ENCODE measurements at places on chromosomes 5 and 9.

GRCh38 chr5:126883564-126884245, 106.8 kb downstream of the LMNB1 start:
- DNase-seq: no peak

- no peak for DNase-seq
Observed at GRCh38 chr9:115289757-115290208, 171.8 kb upstream of the TNC start.

DNA sequence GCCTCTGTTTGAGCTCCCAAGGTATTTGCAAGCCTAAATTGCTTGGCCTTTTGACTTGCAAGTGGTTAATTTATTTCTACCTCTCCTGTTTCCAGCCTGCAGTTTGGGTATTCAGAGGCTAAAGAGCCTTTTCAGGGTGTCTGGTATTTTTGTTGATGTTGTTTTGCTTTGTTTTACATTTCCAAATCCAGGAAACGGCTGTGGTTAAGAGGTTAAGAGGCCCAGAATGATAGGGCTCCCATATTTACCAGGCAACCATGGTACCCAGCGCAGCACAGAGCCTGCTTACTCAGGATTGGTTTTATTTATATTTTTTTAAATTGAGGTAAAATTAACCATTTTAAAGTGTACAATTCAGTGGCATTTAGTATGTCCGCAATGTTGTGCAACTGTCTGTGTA, 92.1 kb downstream of the PDZD2 start:
- DNase-seq: no peak

DNA sequence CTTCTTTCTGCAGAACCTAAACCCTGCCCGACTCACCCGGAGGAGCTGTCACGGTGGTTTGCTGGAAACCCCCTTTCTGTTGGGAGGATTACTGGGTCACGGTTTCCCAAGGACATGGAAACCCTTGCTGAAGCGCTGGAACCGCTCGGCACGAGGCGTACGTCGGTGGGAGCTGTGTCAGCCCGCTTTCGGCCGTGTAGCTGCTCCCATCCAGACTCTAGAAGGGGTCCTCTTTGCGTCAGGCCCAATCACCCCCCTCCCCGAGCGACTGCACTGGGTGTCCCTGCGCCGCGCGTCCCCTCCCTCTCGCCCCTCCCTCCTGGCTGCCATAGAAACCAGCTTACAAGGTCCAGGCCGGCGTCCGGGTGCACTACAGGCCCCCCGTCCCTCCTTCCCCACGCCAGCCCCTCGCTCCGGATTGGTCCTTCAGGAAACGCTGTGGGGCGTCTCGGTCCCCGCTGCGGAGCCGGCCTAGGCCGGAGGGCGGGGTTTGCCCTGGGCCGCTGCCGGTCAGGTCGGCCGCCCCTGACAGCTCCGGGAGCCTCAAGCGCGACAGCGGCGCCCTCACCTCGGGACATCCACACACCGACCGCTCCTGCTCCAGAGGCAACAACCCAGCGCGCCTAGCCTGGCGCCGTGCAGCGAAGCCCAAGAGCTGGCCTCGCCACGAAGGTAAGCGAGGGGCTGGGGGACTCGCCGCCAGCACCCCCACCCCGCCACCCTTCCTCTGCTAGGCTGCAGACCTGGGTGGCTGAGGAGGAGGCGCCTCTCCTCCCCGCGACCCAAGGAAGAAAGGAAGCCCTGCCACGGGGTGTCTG, at the start of gene NIM1K:
Gene NIM1K, plus strand, starts transcription at position 486 of the 818 bp plus-strand sequence. CDS start 53,551 bp downstream, outside the sequence.
- DNase-seq: peak; percentile 53

GRCh38 chr5:31581498-31582099, 49.5 kb downstream of the C5orf22 start:
- DNase-seq: no peak

DNA sequence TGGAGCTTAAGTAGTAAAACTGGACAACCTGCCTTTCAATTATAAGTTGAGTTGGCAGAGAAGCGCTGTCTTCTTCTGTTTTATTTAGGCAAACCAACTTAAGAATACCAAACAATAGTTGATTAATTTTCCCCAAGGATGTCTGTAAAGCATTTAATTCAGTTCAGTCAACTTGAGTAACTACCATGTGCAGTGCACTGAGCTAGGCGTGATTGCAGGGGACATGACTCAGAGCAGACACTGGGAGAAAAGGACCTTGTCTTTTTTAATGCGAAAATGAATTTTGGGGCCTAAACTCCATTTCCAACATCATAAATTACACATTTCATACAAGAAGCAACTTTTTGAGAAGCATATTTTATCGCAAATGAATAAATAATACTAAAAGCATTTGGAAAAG, 66.3 kb downstream of the FBXL7 start:
- no peak for DNase-seq

DNA sequence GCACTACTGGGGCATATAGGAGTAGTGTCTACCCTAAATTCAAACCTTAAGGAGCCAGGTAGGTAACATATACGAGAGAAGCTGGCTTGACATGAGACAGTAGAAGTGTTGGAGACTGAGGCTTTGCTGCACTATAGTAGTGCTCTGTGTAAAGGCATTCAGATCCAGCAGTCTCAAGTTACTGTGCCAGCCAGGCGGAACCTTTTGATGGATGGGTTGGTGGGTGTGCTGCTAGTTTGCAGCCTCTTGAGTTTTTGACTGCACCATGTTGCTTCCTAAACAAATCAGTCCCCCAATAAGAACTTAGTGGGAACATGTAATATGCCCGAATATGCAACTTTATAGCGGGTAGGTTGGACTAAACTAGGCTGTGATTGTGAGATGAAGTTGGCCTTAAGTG, 1.5 kb downstream of the CLTA start:
- no peak for DNase-seq

- DNase-seq: no peak
Observed at GRCh38 chr9:71858102-71858798, 52.7 kb downstream of the ABHD17B start.

DNA sequence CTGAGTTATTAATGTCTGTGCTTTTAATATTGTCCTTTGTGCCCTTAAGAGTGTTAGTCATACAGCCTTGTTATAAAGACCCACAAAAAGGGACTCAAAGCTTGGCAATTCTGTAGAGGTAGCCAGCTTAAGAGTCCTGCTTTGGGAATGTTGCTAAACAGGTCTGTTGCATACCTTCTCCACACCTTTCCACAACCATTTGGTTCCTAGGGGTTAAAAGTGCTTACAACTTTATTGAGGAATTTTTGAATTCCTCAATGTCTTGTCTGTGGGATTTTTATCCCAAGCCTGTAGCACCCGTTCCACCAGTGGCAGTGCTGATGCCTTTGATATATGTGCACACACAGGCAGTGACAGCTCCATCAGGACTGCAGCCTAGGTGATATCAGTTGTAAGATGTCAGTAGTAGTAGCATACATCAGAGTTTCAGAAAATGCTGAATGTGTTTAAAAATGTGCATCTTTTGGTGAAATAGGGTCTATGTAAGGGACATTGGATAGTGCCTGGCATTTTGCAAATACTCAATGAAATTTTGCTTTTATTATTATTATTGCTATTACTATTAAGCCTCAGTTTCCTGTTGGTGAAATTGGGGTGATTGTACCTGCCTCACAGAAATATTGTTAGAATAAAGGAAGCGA, 68.5 kb downstream of the WWC1 start:
- DNase-seq: no peak

GRCh38 chr9:92163276-92163675, 48.1 kb upstream of the SPTLC1 start:
- no peak for DNase-seq

DNA sequence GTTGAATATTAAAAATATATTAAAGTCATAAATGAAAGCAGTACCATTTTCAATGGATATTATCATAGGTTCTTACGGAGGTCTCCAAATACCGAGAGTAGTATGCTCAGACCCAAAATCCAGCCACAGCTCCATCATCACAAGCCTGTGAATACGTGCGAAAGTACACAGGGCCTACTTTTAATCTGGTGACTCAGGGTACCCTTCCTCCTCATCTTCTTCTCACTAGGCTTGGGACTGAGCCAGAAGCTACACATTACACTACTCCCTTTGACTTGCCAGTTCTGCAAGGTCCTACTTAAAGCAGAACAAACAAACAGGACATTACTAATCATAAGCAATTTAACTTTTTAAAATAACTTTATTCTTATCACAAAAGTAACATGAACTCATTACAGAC, 7.6 kb upstream of the RIC1 start:
- no peak for DNase-seq

- no peak for DNase-seq
Observed at GRCh38 chr9:108160706-108161355, 671.3 kb upstream of the KLF4 start.

- no peak for DNase-seq
Observed at GRCh38 chr5:115170929-115171510, 1.3 kb upstream of the TRIM36 start.

GRCh38 chr9:117405950-117406705, 8.7 kb downstream of the ASTN2 start:
- DNase-seq: no peak

- DNase-seq: no peak
Observed at GRCh38 chr5:159878988-159879471, 37.3 kb upstream of the ADRA1B start.

DNA sequence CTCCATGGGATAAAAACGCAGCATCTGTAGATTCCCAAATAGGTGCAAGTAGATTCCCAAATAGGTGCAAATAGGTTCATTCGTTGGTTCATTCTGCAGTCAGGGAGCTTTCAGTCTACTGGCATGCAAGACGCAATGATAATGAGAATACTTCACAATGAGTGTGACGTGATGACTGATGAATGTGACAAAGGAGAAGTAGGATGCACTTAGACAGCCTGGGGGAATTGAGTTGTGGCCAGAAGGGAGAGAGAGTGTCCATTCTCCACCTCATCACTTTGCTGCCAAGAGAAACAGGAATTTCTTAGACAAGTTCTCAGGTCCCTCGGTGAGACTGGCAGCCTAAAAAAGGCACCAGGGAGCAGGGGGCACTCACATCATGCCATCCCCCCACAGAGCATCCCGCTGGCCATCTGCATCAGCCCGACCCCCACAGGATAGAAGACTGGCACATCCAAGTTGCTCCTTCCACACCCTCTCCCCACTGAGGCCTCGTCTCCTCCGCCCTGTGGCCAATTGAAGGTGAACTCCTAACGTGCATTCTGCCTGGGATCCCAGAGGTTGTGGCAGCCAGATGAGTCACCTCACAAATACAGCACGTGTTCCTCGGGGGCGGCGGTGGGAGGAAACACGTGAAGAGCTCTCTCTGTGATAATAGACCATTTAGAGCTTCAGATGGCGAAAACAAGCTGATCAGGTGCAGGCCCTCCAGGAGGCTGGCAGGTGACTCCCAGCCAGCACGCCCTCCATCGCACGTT, 19.9 kb upstream of the KCNIP1 start:
- no peak for DNase-seq

DNA sequence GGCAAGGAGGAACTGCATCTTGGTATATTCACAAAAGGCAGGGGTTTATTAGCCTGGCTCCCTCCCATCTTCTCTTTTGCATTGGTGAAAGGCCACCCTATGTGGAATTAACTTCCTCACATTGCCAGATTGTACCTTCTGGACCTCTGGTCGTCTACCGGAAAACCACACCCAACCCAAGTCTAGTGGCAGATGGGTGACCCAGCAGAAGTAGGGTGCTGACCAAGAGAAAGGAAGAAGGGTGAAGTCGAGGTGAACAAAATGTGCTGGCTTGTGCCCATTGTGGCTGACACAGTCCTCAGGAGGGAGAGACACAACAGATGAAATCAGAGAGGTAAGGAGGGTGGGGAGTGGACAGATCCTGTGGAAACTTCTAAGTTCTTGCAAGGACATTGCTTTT, 39.8 kb upstream of the DAP start:
- no peak for DNase-seq

DNA sequence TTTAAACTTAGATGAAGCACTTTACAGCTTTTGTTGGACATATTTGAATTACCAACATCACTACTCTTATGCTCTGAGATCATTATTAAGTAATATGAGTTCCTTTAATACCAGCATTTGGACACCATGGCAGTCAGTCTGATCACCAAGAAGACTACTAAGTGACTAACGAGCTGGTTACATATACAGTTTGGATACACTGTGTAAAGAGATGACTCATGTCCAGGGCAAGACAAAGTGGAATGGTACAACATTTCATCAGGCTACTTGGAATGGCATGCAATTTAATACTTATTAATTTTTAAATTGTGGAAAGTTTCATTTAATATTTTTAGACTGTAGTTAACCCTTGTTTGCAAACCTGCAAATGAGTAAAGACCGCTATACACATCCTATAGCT, 237.4 kb upstream of the PRDM9 start:
- no peak for DNase-seq

GRCh38 chr5:53814819-53815218, 254.4 kb downstream of the NDUFS4 start:
- no peak for DNase-seq

DNA sequence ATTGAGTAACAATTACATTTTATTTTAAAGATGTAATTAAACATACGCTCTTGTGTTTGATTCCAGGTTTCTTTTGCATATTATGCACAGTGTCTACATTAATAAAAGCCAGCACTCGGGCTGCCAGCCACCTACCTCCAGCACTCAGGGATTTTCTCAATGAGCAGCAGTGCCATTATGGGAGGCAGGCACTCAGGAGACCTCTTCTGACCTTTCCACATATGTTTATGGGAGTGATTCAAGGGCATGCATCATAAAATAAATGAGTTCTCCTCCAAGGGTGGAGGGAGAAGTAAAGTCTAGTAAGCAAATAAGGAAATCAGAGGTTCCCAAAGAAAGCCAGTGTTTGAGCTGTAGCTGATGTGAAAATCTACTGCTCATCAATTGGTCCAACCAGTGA, 119.8 kb upstream of the IRX2 start:
- no peak for DNase-seq

DNA sequence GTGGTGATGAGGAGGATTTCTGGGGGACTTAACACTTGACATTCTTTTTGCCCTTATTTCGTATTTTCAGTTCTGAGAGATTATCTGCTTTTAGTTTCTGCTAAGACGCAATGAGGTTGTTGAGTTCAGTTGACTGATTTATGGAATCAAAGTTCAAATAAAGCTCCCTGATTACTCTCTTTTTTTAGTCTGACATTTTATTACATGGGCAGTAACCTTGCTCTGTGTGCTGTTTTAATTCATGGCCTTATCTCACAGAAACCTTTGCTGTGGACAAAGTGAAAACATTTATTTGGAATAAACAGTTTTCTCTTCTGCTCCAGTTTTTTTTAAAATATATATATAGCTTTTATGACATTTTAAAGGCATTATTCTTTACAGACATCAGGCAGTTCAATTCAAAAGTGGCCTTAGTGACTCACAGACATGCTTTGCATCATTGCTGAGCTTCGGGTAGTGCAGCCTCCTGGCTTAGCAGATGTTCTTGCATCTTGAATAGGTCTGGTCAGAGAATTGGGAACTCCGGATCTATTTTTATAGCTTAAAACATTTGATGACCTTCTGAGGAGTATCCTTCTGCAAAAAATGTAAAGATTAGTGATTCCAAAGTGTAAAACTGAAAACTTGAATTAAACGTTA, 162.9 kb downstream of the FAM170A start:
- no peak for DNase-seq

- DNase-seq: no peak
Observed at GRCh38 chr9:101970609-101971008, 232.2 kb upstream of the GRIN3A start.

DNA sequence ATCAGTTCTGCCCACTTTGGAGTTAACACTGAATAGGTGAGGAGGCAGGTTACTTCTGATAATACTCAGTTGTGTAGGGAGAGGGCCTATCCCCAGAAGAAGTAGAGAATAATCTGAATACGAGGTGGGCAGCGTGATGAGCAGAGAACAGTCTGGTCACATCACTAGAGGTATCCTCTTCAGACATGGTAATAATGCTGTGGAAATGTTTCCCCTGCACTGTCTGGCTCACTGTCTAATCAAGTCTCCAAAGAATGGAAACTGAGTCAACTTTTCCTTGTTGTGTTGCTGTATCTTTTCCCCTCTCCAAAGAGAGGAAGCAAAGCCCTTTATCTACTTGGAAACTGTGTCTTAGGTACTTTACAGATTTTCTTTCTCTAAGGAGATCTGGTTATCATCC, 110.9 kb upstream of the ANKRD55 start:
- DNase-seq: no peak
